Effector CD8-positive, alpha-beta T cell (primary cell): ENCODE measurements at places on chromosomes 7 and 10.

- no peak for DNase-seq
These were observed 46.4 kb downstream of the TYW1B start for GRCh38 chr7:72781631-72782030.

DNA sequence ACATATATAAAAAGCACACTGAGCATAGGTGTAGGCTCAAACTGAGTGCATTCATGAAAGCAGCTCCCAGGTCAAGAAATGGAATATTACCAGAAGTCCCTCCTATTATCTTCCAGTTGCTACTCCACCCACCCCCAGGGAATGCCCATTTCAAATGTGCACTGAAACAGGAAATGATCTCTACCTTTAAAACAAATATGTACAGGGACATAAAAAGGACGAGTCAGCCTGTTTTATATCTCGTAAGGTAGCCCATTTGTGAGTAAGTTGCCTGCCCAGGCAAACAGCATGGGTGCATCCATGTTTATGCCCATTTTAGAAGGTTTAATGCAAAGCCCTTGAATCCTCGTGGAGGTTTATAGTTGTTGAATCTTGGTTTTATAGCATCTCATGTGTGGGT is 10.4 kb downstream of the FFAR4 start:
- DNase-seq, result no peak

- DNase-seq, result no peak
These were observed 197.1 kb downstream of the DOCK4 start for GRCh38 chr7:112009081-112009480.

GRCh38 chr10:7184660-7185366 is 226.0 kb downstream of the SFMBT2 start:
- no peak for DNase-seq

DNA sequence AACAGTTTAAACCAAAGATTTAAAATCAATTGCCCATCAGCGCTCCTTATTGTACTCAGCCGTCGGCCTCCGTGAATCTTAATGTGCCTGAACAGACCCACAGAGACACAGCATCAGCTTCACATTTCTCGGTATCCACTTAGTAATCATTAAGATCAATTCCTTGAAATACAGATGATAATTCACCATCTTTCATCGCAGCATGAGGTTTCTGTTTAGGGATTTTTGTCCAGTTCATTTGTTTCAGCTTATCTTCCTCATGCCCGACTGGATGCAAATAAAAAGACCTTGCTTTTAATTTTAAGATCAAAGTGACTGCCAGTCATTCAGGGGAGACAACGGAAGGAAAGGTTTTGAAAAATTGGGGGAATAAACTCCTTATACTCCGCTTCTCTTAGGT is 207.8 kb downstream of the WDR37 start:
- no peak for DNase-seq

- DNase-seq, result no peak
These were observed 101.3 kb upstream of the TBX20 start for GRCh38 chr7:35355199-35355598.

GRCh38 chr10:52696232-52696631 is 76.4 kb downstream of the MBL2 start:
- no peak for DNase-seq

- DNase-seq, result no peak
These were observed 252.7 kb upstream of the PTER start for GRCh38 chr10:16184096-16184597.

- no peak for DNase-seq
These were observed 47.6 kb downstream of the PDGFA start for GRCh38 chr7:471866-472639.

GRCh38 chr10:121994429-121994941 is 5.5 kb downstream of the TACC2 start:
- DNase-seq, result no peak

DNA sequence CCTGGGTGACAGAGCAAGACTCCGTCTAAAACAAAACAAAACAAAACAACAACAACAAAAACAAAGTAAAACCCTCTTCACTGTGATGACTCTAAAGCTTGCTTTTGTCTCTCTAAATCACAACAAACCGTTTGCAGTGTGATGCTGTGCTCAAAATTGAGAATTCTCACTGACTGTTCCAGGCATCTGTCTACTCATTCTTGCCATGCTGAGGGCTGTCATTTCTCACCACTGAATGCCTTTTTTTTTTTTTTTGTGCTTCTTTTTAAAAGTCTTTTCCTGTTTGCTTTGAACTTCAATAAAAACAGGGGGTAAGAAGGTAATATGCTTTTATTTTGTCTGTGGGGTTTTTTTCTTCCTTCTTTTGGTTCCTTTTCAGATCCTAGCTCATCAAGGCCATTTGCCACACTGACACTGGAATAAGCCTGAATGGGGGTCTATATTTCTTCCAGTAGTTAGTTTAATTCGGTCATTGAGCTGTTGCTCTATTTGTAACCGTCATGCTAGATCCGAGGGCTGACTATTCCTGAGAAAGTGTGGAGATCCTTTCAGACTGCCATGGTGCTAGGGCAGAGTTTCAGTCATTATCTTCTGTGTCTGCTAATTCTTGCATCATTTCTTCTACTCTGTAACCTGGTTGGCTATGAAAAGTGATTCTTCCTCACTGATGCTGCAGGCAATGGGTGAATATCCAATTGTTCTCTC is 10.6 kb downstream of the FAS start:
- DNase-seq, result no peak

DNA sequence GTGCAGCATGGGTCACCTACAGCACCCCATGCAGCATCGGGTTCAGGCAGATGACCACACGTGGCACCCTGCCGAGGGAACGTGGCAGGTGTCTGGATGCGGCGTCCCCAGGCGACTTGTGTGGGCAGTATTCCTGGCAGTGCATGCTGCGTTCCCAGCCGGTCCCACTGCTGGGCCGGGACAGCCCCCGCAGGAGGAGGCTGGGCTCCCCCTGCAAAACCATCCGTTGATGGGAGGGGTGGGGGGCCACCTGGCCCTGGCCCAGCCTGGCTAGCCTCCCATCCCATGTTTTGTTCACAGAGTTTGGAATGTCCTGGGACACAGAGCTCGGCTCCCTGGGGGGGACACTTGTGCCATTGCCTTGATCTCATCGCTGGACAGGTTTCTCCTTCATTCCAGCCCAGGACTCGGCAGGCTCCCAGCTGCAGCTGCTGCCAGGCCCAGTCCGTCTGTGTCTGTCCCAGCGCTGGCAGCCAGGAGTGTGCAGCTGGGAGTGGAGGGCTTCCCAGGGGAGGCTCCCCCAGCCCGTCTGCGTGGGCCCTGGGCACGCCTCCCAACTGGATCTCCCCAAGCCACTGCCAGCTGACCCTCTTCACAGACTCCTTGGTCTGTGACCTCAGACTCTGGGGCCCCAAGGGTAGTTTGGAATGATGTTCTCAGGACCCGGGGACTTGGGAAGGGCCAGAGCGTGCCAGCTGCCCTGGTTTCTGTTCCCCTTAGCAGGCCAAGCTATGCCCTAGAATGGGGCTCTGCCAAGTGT is 32.6 kb downstream of the TMEM270 start:
- no peak for DNase-seq

- no peak for DNase-seq
These were observed 91.1 kb downstream of the VOPP1 start for GRCh38 chr7:55481155-55481554.

DNA sequence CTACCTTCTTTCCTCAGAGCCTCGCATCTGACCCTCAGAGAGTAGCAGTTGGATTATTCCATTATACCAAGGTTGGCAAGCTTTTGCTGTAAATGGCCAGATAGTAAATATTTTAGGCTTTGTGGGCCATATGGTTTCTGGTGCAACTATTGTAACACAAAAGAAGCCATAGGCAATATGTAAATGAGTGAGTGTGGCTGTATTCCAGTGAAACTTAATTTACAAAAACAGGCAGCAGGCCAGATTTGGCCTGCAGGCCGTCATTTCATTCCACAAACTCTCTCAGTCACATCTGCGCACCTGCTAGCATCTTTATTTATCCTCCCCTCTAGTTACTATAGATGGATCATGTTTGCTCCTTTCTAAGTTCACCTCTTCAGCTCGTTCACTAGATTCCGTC is 6.7 kb downstream of the ZNF518A start:
- no peak for DNase-seq

DNA sequence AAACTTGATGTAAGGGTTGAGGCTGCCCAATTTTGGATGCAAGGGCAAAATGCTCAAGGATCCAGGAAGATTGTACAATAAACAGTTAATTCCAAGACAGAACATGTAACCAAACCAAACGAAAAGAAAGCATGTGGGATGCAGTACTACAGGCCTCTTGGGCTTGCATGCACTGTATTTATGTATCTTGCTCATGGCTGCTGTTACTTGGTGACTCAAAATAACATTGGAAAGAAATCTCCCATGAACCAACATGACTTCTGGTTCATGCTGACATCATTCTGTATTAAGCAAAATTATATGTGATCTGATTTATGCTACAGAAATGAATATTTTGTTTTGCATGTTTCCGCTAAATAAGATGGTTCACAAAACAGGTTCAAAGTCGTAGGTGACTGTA is 65.9 kb upstream of the FZD1 start:
- DNase-seq, result no peak

DNA sequence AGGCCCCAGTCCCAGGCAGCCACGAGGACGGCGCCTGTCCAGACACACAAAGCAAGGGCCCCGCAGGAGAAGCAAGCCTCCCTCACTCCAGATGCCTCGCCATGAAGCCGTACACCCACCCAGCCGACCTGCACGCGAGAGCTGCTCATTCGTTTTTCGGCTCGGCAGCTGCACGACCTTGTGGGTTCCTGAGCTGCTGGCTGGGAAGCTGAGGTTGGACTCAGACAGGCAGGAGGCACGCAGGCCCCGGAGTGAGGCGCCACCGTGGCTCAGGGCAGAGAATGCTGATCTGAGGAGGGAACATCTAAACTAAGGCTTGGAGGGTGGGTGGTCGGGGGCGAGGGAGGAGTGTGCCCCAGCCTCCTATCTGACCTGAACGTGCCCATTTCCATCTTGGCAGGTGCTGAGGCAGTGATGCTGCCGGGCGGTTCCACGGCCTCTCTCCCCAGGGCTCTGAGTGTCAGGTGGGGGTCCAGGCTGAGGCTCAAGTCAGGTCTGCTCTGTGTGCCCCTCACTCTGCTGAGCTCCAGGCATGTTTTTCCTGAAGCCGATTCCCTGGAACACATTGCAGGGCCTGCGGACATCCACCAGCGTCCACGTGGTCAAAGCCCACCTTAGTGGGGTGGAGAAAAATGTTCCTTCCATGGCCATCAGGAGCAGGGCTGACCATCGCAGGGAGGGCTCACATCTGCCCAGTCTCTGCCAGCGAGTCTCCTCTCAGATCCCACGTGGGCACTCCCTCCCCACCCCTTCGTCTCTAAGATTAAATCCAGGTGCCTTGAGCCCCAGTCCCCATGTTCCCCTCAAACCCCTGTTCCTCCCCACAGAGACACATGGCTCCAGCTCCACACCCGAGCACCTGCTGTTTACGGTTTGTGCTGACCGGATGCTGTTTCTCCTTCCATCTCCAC is 28.1 kb upstream of the FAM20C start:
- no peak for DNase-seq

GRCh38 chr10:22475651-22476600 is 130.6 kb downstream of the SPAG6 start:
- DNase-seq, result no peak

DNA sequence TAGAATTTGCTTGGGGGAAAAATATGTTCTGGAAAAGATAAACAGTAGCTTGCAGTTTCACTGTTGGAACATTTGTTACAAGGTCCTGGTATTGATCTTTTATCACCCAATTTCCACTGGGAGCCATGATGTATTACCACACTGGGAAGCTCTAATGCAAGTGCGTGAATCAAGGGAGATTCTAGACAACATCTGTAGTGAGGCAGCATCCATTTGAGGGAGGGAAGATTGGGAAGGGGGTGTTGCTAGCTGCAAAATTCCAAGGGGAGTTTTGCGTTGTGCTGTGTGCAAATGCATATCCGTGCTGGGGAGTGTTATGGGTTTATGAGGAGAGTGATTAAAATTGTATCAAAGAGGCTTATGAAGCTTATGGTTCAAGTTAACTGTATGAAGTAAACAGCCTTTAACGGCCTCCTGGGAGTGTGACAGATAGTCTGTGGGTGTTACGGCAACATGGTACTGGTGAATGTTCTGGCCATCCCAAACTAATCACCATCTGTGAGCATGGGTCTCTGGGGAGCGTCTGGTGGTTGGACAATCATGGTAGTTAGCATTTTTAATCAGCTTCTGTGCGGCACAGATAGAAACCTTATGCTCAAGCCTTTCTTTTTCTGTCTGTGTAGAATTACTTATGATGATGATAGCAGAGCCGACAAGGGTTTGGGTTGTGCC is 601.9 kb upstream of the GALNT17 start:
- DNase-seq, result no peak

DNA sequence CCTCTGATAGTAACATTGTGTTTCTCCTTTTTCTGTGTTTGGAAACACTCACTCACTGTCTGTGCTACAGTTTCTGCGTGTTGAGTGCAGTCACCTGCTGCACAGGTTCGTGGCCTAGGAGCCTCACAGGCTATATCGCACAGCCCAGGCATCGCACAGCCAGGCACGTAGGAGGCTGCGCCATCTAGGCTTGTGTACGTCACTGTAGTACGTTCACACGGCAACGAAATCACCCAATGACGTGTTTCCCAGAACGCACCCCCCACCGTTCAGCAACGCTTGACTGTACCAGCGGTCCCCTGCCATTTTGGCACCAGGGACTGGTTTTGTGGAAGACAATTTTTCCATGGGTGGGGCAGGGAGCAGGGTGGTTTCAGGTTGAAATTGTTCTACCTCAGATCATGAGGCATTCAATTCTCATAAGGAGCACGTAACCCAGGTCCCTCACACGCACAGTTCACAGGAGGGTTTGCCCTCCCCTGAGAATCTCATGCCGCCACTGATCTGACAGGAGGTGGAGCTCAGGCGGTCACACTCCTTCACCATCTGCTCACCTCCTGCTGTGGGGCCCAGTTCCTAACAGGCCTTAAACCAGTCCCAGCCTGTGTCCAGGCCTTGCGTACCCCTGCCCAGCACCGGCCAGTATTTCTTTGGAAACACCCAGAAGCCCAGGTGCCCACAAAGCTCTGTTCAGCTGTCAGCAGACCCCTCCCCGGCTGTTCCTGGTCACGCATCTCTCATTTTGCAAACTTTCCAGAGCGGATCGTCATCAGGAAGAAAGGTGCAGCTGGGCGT is 23.2 kb upstream of the PRKAR1B start:
- no peak for DNase-seq

- no peak for DNase-seq
These were observed 55.6 kb upstream of the NKX6-2 start for GRCh38 chr10:132841615-132841975.

DNA sequence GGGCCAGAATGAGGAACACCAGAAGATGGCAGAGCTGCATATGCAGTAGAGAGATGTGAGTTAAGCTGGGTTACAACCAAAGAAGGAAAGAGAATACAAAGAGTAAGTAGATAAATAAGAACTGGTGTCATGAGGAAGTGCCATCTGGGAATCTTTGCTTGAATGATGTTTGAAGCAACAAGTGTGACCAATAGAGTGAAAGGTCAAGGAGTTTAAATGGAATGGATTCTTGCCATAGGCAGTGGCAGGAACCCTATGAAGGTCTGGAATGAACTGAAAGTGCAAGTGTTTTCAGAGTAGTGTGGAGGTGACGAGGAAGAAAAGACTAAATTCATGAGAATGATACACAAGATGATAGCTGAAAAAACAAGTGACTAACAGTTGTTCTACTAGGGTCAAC is 21.6 kb downstream of the MEST start:
- DNase-seq, result no peak
